PC-9 (cell line): ENCODE measurements at places on chromosomes 12 and 14.

- DNase-seq: no peak
Measured at GRCh38 chr12:52496054-52496453, 3.0 kb upstream of the KRT6A start.

GRCh38 chr12:98821866-98822265 is 176.8 kb downstream of the APAF1 start:
- no peak for DNase-seq

DNA sequence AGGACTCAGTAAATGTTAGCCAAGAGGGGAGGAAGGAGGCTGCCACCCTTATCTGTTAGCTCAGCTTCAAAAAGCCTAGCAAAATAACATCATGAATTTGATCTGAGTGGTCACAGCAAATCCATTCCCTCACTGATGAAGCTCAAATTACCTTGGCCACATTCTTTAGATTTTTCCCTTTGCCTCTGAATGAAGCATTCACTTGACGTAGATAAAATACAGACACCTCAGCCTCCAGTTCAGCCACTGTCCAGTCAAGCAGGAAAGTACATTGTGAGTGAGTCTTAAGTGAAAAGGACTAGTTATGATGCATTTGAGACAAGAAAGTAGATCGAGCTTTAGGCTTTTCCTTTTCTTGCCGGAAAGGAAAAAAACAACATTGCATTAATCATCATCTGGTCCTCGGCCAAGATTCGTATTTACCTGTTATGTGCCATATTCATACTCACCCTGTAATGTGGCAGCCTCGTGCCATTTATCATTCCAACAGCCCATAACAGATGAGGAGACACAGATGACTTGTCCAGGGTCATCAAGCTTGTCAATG is 146.5 kb downstream of the ETV6 start:
- DNase-seq: peak; percentile 98

- DNase-seq: no peak
Measured at GRCh38 chr12:26623136-26623535, 209.9 kb downstream of the ITPR2 start.

DNA sequence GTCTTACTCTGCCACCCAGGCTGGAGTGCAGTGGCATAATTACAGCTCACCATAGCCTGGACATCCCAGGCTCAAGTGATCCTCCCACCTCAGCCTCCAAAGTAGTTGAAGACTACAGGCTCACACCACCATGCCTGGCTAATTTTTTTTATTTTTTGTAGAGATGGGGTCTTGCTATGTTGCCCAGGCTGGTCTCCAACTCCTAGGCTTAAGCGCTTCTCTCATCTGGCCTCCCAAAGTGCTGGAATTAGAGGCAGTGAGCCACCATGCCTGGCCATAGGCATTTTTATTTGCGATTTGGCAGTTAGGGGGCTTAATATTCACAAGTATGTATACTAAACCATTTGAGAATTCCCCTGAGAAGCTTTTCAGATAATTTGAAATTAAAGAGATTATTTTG is 19.1 kb downstream of the PNMA1 start:
- no peak for DNase-seq

DNA sequence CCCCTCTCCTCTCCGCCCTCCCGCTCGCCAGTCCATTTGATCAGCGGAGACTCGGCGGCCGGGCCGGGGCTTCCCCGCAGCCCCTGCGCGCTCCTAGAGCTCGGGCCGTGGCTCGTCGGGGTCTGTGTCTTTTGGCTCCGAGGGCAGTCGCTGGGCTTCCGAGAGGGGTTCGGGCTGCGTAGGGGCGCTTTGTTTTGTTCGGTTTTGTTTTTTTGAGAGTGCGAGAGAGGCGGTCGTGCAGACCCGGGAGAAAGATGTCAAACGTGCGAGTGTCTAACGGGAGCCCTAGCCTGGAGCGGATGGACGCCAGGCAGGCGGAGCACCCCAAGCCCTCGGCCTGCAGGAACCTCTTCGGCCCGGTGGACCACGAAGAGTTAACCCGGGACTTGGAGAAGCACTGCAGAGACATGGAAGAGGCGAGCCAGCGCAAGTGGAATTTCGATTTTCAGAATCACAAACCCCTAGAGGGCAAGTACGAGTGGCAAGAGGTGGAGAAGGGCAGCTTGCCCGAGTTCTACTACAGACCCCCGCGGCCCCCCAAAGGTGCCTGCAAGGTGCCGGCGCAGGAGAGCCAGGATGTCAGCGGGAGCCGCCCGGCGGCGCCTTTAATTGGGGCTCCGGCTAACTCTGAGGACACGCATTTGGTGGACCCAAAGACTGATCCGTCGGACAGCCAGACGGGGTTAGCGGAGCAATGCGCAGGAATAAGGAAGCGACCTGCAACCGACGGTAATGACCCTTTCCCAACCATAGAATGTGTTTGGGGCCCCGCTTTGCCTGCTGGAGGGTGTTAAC is 615 bp downstream of the CDKN1B start:
- no peak for DNase-seq

DNA sequence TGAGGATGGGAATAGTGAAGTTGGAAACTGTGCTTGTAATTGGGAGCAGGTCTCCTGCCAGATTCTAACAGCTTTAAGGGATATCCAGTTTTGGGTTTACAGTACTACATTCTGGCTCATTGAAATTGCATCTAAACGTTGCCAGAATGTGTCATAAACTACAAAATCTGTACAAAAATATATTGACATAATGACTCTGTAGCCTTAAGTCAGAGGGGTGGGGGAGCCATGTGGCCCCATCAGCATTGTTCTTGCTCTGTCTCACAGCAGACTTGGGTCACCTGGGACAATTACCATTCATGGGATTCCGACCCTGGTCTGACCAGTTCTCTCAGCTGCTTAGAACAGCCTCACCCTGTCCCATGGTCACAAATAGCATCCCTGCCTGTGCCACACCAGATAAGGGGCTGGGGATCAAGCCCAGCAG is 43.3 kb upstream of the MED13L start:
- DNase-seq: peak; percentile 27

GRCh38 chr14:103072595-103073366 is 11.2 kb upstream of the LBHD2 start:
- DNase-seq: no peak

GRCh38 chr12:110180591-110181005 is 56.4 kb downstream of the IFT81 start:
- no peak for DNase-seq

GRCh38 chr12:115160271-115161128 is 476.5 kb upstream of the TBX3 start:
- DNase-seq: no peak

DNA sequence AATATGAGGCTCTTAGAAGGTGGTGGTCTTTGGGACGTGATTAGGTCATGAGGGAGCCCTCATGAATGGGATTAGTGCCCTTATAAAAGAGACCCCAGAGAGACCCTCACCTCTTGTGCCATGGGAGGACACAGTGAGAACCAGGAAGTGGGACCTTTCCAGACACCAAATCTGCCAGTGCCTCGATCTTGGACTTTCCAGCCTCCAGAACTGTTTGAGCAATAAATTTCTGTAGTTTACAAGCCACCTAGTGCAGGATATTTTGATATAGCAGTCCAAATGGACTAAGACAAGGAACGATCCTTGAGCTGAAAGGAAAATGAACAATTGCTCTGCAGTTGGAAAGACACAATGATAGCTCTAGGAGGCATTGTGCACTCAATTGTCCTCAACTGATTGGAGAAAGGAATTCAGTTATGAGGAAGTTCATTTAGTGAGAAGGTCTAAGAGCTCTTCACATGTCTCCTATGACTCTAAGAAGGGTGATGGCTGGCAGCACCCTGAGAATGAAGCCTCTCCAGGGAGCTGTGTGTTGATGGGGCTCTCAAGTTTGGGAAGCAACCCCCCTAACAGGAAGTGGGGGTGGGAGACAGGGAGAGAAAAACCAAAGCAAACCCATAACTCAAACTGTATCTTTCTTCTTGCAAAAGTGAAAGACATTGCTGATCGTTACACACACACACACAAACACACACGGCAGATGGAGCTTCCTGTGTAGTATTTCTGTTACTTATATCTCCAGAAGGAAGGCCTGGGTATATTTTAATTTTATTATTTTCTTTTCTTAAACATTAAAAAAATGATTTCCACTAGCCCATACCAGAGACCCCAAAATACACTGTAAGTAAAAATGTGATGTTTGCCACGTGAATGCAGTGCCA is 21.0 kb downstream of the CHST11 start:
- no peak for DNase-seq

- DNase-seq: no peak
Measured at GRCh38 chr12:132429602-132429945, 60.4 kb upstream of the FBRSL1 start.

GRCh38 chr12:59873136-59873535 is 277.3 kb downstream of the SLC16A7 start:
- no peak for DNase-seq

DNA sequence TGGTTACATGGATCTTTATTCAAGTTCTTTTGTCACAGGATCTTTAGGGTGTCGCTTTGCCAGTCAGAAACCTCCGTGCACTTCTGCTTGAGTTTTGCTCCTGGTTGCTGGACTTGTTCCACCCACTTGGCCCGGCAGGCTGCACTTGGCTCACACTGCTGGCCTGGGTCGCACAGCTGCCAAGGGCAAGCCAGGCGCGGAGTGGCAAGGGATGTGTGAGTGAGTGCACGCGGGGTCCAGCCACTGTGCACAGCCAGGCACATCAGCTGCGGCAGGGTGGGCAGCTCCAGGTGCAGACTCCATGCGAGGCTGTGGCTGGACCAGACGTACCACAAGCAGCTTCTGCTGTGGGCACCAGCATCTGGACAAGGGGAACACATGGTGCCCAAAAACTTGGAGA is 76.6 kb downstream of the DERA start:
- no peak for DNase-seq

DNA sequence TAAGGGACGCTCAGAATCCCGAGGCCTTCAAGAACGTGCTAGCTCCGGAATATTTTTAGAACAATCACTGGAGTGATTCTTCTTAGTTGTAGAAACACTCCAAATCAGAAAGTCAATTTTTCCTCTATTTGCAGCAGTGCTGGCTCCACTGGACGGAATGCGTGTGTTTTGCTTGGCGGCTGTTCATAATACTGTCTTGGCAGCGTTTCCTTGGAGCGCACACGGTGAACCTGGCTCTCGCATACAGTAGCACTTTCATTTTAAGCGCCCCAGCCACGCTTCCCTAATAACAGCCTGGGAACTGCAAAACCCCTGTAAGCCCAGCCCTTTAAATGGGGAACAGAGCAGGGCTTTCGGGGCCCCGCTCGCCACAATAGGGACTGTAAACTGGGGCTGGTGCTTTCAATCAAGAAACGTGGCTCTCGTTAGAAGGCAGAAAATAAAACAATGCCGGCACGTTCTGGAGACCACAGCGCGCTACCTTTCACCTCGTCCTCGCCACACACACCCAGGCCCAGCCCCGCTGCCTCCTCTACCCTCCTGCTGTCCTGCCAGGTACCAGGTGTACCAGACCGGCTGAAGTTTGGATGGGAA is 79.9 kb downstream of the BCL11B start:
- no peak for DNase-seq

- DNase-seq: no peak
Measured at GRCh38 chr12:39081910-39082309, 176.5 kb upstream of the CPNE8 start.

- DNase-seq: no peak
Measured at GRCh38 chr12:122908915-122909314, 13.0 kb upstream of the VPS37B start.

DNA sequence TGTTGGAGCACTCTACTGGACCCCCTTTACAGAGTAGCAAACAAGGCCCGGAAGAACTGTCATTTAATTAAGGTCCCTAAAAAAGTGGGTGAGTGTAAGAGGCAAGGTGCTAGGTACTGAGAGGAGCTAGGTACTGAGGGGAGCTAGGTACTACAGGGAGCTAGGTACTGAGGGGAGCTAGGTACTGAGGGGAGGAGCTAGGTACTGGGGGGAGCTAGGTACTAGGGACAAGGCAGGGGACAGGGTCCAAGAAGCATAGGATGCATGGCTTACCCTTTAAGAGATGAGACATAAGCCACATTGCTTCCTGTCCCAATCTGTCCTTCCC is 4.9 kb downstream of the KRT5 start:
- DNase-seq: no peak

DNA sequence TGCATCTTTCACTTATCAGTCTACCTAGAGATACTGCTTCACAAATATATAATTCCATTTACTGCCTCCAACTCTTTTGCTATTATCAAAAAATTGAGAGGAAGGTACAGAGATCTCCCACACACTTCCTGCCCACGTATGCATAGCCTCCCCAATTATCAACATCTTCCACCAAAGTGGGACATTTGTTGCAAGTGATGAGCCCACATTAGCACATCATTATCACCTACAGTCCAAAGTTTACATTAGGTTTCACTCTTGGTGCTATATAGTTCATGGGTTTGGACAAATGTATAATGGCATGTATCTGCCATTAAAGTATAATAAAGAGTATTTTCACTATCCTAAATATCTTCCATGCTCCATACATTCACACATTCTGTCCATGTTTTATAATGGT is 66.3 kb downstream of the SLC2A13 start:
- no peak for DNase-seq

- no peak for DNase-seq
Measured at GRCh38 chr12:124732275-124733075, 131.2 kb downstream of the SCARB1 start.
